ENCODE measurements at places on chromosomes 16 and 17.

DNA sequence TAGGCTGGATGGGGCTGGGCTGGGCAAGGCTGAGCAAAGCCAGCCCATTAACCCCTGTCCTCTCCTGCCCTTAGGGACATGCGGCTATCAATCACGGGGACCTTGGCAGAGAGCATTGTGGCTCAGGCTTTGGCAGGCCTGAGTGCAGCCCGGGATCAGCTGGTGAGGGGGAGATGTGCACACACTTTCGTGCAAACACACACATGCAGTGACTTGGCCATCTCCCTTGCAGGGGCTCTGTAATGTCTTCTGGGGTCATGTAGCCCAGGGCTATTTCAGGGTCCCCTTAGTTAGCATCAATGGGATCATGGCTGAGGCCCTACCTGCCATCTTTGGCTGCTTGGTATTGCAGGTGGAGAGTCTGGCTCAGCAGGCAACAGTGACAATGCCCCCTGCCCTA is 6.9 kb downstream of the CARMIL2 start:
- no peak for DNase-seq

DNA sequence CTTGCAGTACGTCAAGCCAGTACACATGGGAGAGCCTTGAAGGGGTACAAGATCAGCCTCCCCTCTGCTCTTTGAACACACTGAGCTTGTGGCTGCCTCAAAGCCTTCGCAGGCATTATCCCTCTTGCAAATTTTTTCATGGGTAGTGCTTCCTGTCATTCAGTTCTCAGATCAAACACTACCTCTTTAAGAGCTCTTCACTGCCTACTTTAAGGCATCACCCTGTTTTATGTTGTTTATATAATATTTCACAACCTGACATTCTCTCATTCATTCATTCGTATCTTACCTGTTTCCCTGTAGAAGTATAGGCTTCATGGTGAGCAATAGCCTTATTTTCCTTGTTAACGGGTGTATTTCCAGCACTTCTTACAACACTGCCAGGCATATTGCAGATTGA is 269.1 kb downstream of the CDH13 start:
- DNase-seq, result no peak

- no peak for DNase-seq
These were observed 5.0 kb downstream of the LYRM1 start for GRCh38 chr16:20905576-20905975.

GRCh38 chr16:77637940-77638339 is 84.4 kb upstream of the NUDT7 start:
- DNase-seq, result no peak

- DNase-seq, result no peak
These were observed 94.0 kb downstream of the CACNG1 start for GRCh38 chr17:67138392-67138791.

- no peak for DNase-seq
These were observed 738.3 kb downstream of the WWOX start for GRCh38 chr16:78837706-78838105.

GRCh38 chr16:27305839-27306442 is 7.8 kb upstream of the IL4R start:
- DNase-seq, result no peak

- DNase-seq, result no peak
These were observed 45.3 kb downstream of the REXO5 start for GRCh38 chr16:20851601-20852000.

Measured in CD8-positive, alpha-beta memory T cell (primary cell).